Sigmoid colon (tissue), 7 donors: ENCODE measurements at places on chromosomes 2 and 18. TPM values are rescaled to one million over a fixed set of nuclear protein-coding genes. Genes with fewer than 3 reads are reported as not detected.

DNA sequence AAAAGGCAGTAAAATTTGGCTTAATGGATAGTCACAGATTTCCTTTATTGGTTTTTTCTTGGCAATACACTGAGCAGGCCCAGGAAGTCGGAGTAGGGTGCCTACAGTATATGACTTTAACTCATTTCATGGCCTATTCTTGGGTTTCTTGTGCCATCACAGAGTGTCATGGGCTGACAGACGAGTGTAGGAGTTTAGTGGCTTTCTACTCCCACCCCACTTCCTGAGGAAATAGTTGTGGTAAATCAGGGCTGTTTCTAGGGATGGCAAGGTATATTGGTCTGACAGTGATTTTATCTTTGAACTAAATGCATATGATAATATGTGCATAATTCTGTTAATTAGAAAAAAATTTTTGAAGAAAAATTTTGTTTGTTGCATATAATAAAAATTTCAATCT is 100.1 kb downstream of the PLCL1 start:
- no peak for DNase-seq
- H3K36me3 ChIP-seq = no peaks in the 10 kb centered on the region
- H3K27me3 ChIP-seq = no peaks in the 10 kb centered on the region
- H3K4me3 ChIP-seq = no peak overlapping the region

DNA sequence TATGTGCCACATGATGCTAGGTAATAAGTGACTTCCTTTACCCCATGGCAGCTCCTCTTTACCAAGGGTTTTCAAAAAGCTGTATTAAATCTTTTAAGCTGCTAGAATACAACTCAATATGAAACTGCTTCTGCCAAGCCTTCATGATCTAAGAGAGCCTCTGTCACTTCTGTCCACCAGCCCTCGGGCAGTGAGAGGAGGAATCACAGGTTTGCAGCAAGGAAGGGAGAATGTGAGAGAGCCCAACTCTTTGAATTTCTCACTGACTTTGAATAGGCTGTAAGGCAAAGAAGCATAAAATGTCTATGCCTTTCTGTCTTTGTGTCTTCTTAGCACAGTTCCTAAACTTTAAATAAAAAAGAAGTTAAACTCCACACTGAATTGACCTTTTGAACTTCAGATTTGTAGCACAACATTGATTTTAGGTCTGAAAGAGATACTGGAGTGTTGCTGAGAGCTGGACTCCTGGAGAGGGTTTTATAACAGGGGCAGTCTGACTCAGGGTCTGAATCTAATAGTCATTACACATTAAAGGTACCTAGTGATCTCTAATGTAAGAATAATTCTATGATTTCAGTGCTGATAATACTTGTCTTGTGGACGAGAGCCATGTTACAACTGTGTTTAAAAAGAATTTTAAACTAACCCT is 48.1 kb upstream of the SATB2 start:
- no peak for DNase-seq
- no peaks in the 10 kb centered on the region for H3K4me1 ChIP-seq
- no peak overlapping the region for H3K27ac ChIP-seq
- H3K4me3 ChIP-seq = no peak overlapping the region
- H3K27me3 ChIP-seq = no peaks in the 10 kb centered on the region

- H3K4me3 ChIP-seq = no peak overlapping the region
- H3K27me3 ChIP-seq = no peaks in the 10 kb centered on the region
- DNase-seq = no peak
Observed at GRCh38 chr2:14185906-14186305, 446.6 kb upstream of the LRATD1 start.

DNA sequence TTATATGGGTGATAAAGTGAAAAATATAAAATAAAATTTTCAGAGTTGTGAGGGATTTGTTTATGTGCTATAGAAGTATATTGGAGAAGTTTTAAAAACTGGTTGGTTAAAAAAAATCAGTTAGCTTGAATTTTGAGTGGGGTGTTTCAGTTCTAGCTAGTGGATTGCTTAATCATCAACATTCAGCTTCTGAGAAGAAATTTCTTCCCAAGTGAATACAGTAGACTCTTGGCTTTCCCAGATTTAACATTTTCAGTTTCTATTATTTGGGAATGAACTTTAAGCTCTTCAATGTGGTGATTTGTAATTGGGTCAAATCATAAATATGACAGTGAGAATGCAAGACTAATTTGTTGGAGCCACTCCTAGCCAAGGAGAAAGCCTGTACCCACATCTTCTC is 120.8 kb downstream of the PLCL1 start:
- H3K4me1 ChIP-seq = no peaks in the 10 kb centered on the region
- peak overlapping the region; percentile 29 for H3K27ac ChIP-seq
- H3K27me3 ChIP-seq = no peaks in the 10 kb centered on the region
- no peaks in the 10 kb centered on the region for H3K36me3 ChIP-seq
- DNase-seq = no peak

- no peaks in the 10 kb centered on the region for H3K27me3 ChIP-seq
- H3K27ac ChIP-seq = no peak overlapping the region
- no peaks in the 10 kb centered on the region for H3K36me3 ChIP-seq
- no peak for DNase-seq
- no peaks in the 10 kb centered on the region for H3K4me1 ChIP-seq
Observed at GRCh38 chr2:5394223-5394622, 298.0 kb upstream of the SOX11 start.

LIPG gene
- under 0.01 TPM for total RNA-seq

GRCh38 chr2:14654835-14655282 is 22.3 kb downstream of the LRATD1 start:
- H3K4me1 ChIP-seq = no peaks in the 10 kb centered on the region
- no peak overlapping the region for H3K4me3 ChIP-seq
- H3K27ac ChIP-seq = no peak overlapping the region
- no peaks in the 10 kb centered on the region for H3K27me3 ChIP-seq
- no peak for DNase-seq

- no peak overlapping the region for H3K4me3 ChIP-seq
- no peak overlapping the region for H3K27ac ChIP-seq
- no peaks in the 10 kb centered on the region for H3K27me3 ChIP-seq
- no peaks in the 10 kb centered on the region for H3K36me3 ChIP-seq
Observed at GRCh38 chr2:99846462-99847107, 295.8 kb downstream of the AFF3 start.

DNA sequence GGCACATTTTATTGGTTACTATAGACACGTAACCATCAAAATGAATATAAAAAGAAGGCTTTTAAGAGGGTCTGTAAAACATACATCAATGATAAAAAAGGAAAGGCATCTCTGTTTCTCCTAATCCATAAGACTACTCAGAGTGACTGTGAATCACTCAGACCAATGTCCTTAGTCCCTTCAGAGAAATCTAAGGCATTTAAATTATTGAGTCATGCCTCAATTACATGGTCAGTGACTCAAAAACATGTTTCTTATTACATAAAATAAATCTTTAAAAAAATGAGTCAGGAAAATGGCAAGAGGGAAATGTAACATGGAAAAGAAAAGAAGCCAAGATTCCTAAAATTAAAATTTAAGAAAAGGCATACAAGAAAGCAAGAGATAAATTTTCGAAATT is 146.6 kb downstream of the ERBB4 start:
- no peaks in the 10 kb centered on the region for H3K27me3 ChIP-seq
- no peak overlapping the region for H3K4me3 ChIP-seq
- DNase-seq = no peak
- H3K4me1 ChIP-seq = no peaks in the 10 kb centered on the region

GRCh38 chr18:36516726-36517125 is 219.2 kb downstream of the FHOD3 start:
- no peaks in the 10 kb centered on the region for H3K4me1 ChIP-seq
- DNase-seq = no peak
- H3K27ac ChIP-seq = no peak overlapping the region
- H3K4me3 ChIP-seq = no peak overlapping the region
- H3K27me3 ChIP-seq = no peaks in the 10 kb centered on the region

GRCh38 chr2:240956171-240956934 is 42.1 kb upstream of the SNED1 start:
- no peaks in the 10 kb centered on the region for H3K27me3 ChIP-seq
- DNase-seq = peak; percentile 48
- H3K27ac ChIP-seq = no peak overlapping the region
- peaks cover 8% of the 10 kb centered on the region for H3K4me1 ChIP-seq
- H3K4me3 ChIP-seq = no peak overlapping the region

- H3K27me3 ChIP-seq = no peaks in the 10 kb centered on the region
- H3K27ac ChIP-seq = no peak overlapping the region
- no peaks in the 10 kb centered on the region for H3K36me3 ChIP-seq
- DNase-seq = no peak
- no peak overlapping the region for H3K4me3 ChIP-seq
Observed at GRCh38 chr18:24762511-24762910, 302.1 kb downstream of the HRH4 start.

MAP3K19 gene
- total RNA-seq = not detected

- H3K4me1 ChIP-seq = no peaks in the 10 kb centered on the region
- no peak overlapping the region for H3K27ac ChIP-seq
- H3K36me3 ChIP-seq = no peaks in the 10 kb centered on the region
- H3K27me3 ChIP-seq = no peaks in the 10 kb centered on the region
Observed at GRCh38 chr18:8847900-8848299, 142.5 kb downstream of the MTCL1 start.

DNA sequence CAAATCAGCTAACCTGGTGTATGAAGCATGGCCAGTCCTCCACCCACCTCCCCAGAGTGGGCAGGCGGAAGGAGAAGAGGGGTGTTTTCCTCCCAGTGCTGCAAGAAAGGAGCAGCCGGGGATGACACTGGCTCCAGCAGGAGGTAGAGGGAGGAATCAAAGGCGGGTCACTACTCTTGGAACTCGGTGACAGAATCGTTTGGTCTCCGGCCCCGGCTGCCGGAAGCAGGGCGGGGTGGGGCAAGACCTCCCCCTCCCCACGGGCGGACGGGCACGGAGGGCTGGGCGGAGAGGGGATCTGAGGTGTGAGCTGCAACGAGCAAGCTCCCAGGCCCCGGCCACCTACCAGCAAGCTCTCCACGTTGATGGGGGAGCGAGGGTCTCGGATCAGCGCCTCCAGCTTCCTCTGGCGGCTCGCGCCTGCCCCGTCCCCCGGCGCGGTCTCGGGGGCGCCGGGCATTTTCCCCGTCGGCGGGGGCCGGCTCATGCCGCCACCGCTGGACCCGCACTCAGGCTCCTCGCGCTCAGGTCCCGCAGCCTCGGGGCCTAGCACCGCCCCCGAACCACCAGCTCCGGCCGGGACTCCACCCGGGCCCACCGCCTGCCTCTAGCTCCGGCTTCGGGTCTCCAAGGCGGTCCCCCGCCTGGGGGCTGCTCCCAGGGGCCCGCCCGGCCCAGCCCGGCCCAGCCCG is 640 bp downstream of the ROCK2 start:
- H3K4me3 ChIP-seq = peak overlapping the region; percentile 76
- no peaks in the 10 kb centered on the region for H3K27me3 ChIP-seq
- no peaks in the 10 kb centered on the region for H3K36me3 ChIP-seq
- H3K27ac ChIP-seq = peak overlapping the region; percentile 98
- DNase-seq = peak; percentile 80
- H3K4me1 ChIP-seq = peaks cover 47% of the 10 kb centered on the region

DNA sequence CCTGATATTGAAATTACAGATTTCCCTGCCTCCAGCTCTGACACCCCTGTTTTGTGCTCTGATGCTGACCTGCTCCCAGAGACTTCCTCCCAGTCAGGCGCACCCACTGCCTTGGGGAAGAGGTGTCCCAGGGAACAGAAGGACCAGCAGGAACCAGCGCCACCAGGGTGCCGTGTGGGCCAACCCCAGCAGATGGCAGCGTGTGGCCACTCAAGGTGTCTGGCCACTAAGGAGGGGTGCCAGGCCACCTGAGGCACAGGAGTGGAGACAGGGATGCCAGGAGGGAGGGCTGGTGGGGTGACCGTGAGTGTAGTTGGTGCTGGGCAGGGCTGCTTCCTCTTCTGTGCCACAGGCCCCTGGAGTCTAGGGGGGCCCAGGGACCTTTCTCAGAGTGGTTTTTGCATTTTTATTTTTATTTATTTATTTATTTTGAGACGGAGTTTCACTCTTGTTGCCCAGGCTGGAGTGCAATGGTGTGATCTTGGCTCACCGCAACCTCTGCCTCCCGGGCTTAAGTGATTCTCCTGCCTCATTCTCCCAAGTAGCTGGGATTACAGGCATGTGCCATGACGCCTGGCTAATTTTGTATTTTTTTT is 56.0 kb downstream of the TEX44 start:
- peak; percentile 83 for DNase-seq
- peaks cover 3% of the 10 kb centered on the region for H3K4me1 ChIP-seq
- H3K36me3 ChIP-seq = no peaks in the 10 kb centered on the region

DLX2 gene
- not detected for total RNA-seq

- no peaks in the 10 kb centered on the region for H3K4me1 ChIP-seq
- no peak for DNase-seq
- no peak overlapping the region for H3K27ac ChIP-seq
- H3K27me3 ChIP-seq = no peaks in the 10 kb centered on the region
- H3K36me3 ChIP-seq = no peaks in the 10 kb centered on the region
- no peak overlapping the region for H3K4me3 ChIP-seq
Observed at GRCh38 chr18:8942021-8942908, 160.2 kb upstream of the NDUFV2 start.

DNA sequence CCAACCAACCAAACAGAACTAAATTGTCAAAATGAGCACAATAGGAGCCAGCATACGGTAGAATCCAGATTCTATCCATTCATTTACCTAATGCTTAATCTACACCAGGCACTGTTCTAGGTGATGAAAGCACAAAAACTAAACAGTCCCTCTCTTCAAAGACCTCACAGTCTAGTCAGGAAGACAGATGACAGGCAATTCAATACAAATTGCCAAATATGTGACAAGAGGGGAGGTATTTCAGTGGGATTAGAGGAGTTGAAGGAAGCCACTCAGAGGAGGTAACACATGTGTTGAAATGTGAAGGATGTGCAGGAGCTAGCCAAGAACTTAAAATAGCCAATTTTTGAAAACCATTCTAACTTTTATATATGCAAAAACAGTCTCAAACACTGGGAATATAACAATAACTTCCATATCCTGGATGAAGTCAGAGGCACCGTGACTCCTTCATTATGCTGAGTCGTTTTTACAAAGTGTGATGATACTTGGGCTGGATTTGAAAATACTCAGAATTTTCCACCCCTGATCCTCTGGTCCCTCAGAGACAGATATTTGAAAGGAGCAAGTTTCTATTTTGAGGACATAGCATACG is 204.9 kb downstream of the PID1 start:
- no peaks in the 10 kb centered on the region for H3K27me3 ChIP-seq
- no peaks in the 10 kb centered on the region for H3K36me3 ChIP-seq

DNA sequence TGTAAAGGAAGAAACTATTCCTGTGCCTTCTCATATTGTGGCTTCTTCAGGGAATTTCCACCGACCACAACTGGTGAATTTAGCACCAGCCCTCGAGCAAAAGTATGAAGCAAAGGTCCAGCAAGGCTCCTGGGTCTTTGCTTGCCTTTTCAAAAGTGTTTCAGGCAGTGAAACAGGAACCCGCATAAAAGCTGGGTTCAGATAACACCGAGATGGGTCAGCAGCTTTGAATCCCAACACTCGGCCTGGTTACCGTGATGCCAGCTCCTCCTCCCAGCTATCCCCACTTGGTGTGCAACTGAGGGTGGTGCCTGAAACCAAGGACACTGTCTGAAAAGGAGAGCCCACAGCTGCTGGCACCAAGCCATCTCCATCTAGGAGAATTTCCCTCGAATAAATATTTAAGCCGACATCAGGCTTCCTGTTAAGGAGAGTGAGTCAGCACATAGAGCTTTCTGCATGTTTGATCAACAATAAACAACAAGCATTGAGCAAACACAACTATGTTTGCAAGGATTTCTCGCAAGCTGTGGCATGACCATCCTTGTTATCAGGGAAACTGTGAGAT is 69.5 kb downstream of the ANTXR1 start:
- H3K27ac ChIP-seq = peak overlapping the region; percentile 15
- peaks cover 6% of the 10 kb centered on the region for H3K36me3 ChIP-seq
- H3K27me3 ChIP-seq = no peaks in the 10 kb centered on the region
- peaks cover 11% of the 10 kb centered on the region for H3K4me1 ChIP-seq
- no peak for DNase-seq

- no peaks in the 10 kb centered on the region for H3K4me1 ChIP-seq
- peak; percentile 82 for DNase-seq
Observed at GRCh38 chr2:120820263-120820952, 84.7 kb downstream of the GLI2 start.

MYO3B gene
- total RNA-seq = not detected
